ENCODE measurements at places on chromosomes 5 and 9.
A peak's percentile ranks its signal among the peaks of the same experiment; 100 is the strongest.

- no peak for DNase-seq
- H3K4me3 ChIP-seq, result no peak overlapping the region
- no peak overlapping the region for H3K27ac ChIP-seq
- no peaks in the 10 kb centered on the region for H3K4me1 ChIP-seq
- H3K36me3 ChIP-seq, result no peaks in the 10 kb centered on the region
- no peaks in the 10 kb centered on the region for H3K27me3 ChIP-seq
These were observed 406.4 kb downstream of the HTR1A start for GRCh38 chr5:63555874-63556273.

DNA sequence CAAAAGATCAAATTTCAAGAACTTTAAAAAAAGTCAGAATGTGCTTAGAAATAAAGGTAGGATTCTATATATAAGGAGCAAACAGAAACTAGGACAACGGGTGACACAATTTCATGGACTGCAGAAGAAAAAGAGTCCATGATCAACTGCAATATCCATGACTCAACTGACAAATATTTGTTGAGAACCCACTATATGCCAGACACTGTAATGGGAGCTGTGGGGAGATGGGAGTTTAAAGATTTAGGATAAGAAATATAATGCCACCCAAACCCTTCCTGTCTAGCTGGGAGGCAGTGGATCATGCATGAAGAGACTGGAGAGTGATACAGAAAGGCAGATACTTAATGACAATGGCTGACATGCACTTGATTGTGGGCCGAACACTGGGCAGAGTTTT, 27.6 kb upstream of the CCDC112 start:
- no peak overlapping the region for H3K4me3 ChIP-seq
- no peak overlapping the region for H3K27ac ChIP-seq
- H3K4me1 ChIP-seq, result no peaks in the 10 kb centered on the region
- H3K27me3 ChIP-seq, result no peaks in the 10 kb centered on the region
- no peak for DNase-seq
- no peaks in the 10 kb centered on the region for H3K36me3 ChIP-seq

GRCh38 chr9:104868303-104868686, 59.7 kb downstream of the ABCA1 start:
- H3K27ac ChIP-seq, result peak overlapping the region; percentile 45
- peaks cover 14% of the 10 kb centered on the region for H3K4me1 ChIP-seq
- no peak for DNase-seq
- no peaks in the 10 kb centered on the region for H3K27me3 ChIP-seq

- peaks cover 11% of the 10 kb centered on the region for H3K27me3 ChIP-seq
- no peaks in the 10 kb centered on the region for H3K36me3 ChIP-seq
- DNase-seq, result no peak
- no peak overlapping the region for H3K4me3 ChIP-seq
These were observed 136.9 kb downstream of the RFK start for GRCh38 chr9:76257311-76257710.

- no peaks in the 10 kb centered on the region for H3K4me1 ChIP-seq
- H3K27ac ChIP-seq, result no peak overlapping the region
- H3K4me3 ChIP-seq, result no peak overlapping the region
- H3K27me3 ChIP-seq, result no peaks in the 10 kb centered on the region
These were observed 343.3 kb upstream of the CDH9 start for GRCh38 chr5:27381686-27382085.

DNA sequence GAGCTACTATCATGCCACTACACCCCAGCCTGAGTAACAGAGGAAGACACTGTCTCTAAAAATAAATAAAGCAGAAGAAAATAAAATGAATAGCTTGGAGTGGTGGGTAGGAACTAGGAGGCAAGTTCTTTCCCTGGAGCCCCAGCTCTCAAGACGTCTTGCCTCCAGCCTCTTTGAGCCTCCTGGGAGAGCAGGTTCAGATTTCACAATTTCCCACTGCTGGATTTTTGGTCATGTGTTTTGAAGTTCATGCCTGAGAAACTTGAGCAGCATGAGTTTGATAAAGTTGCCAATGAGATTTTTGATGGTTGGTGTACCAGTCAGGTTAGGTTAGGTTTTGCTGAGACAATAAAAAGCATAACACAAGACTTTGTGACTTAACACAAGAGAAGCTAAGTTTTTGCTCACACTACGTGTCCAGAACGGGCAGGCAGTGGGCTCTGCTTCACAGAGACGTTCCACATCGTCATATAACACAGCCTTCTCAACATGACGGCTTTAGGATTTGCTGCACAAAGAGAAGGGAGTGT, 4.1 kb upstream of the CCDC69 start:
- DNase-seq, result no peak
- H3K4me1 ChIP-seq, result peaks cover 6% of the 10 kb centered on the region
- H3K27me3 ChIP-seq, result peaks cover 7% of the 10 kb centered on the region
- no peak overlapping the region for H3K27ac ChIP-seq
- no peaks in the 10 kb centered on the region for H3K36me3 ChIP-seq

GRCh38 chr5:4627131-4627530, 513.0 kb upstream of the ADAMTS16 start:
- H3K36me3 ChIP-seq, result no peaks in the 10 kb centered on the region
- DNase-seq, result no peak
- H3K27me3 ChIP-seq, result no peaks in the 10 kb centered on the region
- no peak overlapping the region for H3K27ac ChIP-seq
- no peak overlapping the region for H3K4me3 ChIP-seq

DNA sequence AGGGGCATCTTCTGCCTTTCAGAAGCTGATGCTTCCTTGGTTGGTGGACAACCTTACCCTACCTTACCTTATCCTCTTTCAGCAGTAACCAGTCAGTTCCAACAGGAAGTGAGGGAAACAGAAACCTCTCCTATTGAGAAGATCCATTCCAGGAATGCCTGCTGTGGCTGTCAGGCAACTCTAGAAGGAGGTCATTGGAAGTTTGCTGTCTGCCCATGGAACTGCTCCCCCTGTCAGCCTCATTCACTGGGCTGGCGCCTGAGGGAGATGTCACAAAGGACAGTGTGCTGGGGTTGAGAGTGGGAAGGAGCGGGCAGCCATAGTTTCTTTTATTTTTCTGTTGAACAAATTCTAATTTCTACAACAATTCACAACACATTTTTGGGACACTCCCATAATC, 54.7 kb downstream of the IRX1 start:
- H3K27ac ChIP-seq, result no peak overlapping the region
- H3K27me3 ChIP-seq, result no peaks in the 10 kb centered on the region
- H3K4me1 ChIP-seq, result no peaks in the 10 kb centered on the region
- no peak for DNase-seq

GRCh38 chr5:31047621-31048020, 145.9 kb upstream of the CDH6 start:
- H3K27ac ChIP-seq, result no peak overlapping the region
- no peak overlapping the region for H3K4me3 ChIP-seq
- no peak for DNase-seq
- no peaks in the 10 kb centered on the region for H3K36me3 ChIP-seq

DNA sequence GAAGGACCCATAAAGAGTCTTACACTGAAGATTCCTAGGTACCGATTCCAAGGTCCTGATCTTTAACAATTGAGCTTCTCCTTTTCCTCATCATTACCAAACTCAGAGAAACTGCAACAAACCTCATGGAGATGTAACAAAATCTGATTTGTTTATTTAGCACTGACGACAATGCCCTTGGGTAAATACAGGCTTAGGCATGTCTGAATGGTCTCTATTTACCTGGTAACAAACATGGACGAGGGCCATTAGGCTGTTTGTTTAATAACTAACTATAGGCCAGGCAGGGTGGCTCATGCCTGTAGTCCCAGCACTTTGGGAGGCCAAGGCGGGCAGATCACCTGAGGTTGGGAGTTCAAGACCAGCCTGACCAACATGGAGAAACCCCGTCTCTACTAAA, 333.3 kb downstream of the AGTPBP1 start:
- no peaks in the 10 kb centered on the region for H3K27me3 ChIP-seq
- no peak for DNase-seq

GRCh38 chr9:10804486-10804885, 191.7 kb upstream of the PTPRD start:
- no peaks in the 10 kb centered on the region for H3K36me3 ChIP-seq
- H3K4me1 ChIP-seq, result no peaks in the 10 kb centered on the region
- no peak overlapping the region for H3K27ac ChIP-seq
- H3K4me3 ChIP-seq, result no peak overlapping the region
- DNase-seq, result peak; percentile 11

DNA sequence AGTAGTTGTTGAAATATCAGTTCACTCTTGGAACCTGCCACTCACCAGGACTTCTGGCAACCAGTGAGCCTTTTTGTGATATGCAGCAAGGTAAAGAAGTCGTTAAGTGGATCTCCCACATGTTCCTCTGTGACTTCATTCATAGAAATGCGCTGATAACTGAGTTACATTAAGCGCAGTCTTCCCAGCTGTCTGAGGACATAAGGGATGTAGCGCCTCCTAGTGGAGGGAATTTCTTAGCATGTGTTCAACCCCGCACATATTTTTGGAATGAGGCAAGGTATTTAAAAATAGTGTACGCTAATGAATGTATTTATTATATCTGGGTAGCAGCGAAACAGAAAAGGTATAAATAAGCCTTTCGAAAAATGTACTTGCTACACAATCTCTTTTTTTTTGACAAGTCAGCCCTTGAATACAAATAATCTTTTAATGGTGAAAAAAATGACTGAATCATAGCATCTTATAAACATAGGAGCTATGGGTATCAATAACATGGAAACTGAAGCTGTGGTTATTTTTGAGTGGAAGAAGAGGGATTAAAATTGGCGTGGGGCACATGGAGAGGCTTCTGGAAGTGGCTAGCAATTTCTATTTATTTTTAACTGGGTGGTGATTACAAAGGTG, 38.0 kb downstream of the PALM2AKAP2 start:
- no peaks in the 10 kb centered on the region for H3K27me3 ChIP-seq
- peaks cover 6% of the 10 kb centered on the region for H3K4me1 ChIP-seq
- H3K4me3 ChIP-seq, result no peak overlapping the region
- no peak overlapping the region for H3K27ac ChIP-seq

DNA sequence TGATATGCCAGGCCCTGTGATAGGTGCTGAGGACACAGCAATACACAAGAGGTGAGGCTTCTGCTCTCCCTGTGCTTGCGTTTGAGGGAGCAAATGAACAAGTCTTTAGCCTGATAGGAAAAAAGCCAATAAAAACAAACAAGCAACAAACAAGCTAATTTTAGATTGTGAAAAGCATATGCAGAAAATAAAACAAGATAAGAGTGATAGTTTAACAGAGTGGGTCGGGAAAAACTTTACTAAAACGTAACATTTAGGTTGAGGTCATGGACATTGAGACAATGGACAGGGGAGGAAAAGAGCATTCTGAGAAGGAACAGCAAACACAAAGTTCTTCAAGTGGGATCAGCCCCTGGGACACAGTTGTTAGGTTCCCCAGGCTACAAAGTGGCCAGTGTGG, 4.3 kb downstream of the SMIM3 start:
- no peak overlapping the region for H3K4me3 ChIP-seq
- no peak for DNase-seq
- H3K27ac ChIP-seq, result no peak overlapping the region
- no peaks in the 10 kb centered on the region for H3K27me3 ChIP-seq
- peaks cover 3% of the 10 kb centered on the region for H3K4me1 ChIP-seq

- no peaks in the 10 kb centered on the region for H3K4me1 ChIP-seq
- no peak overlapping the region for H3K27ac ChIP-seq
- H3K36me3 ChIP-seq, result no peaks in the 10 kb centered on the region
- no peak overlapping the region for H3K4me3 ChIP-seq
- peaks cover 3% of the 10 kb centered on the region for H3K27me3 ChIP-seq
- DNase-seq, result no peak
These were observed 74.8 kb upstream of the RXRA start for GRCh38 chr9:134251296-134252069.

- H3K27me3 ChIP-seq, result no peaks in the 10 kb centered on the region
- H3K27ac ChIP-seq, result no peak overlapping the region
- H3K36me3 ChIP-seq, result no peaks in the 10 kb centered on the region
- H3K4me3 ChIP-seq, result no peak overlapping the region
- DNase-seq, result no peak
These were observed 194.3 kb upstream of the MAP3K1 start for GRCh38 chr5:56620903-56621677.

DNA sequence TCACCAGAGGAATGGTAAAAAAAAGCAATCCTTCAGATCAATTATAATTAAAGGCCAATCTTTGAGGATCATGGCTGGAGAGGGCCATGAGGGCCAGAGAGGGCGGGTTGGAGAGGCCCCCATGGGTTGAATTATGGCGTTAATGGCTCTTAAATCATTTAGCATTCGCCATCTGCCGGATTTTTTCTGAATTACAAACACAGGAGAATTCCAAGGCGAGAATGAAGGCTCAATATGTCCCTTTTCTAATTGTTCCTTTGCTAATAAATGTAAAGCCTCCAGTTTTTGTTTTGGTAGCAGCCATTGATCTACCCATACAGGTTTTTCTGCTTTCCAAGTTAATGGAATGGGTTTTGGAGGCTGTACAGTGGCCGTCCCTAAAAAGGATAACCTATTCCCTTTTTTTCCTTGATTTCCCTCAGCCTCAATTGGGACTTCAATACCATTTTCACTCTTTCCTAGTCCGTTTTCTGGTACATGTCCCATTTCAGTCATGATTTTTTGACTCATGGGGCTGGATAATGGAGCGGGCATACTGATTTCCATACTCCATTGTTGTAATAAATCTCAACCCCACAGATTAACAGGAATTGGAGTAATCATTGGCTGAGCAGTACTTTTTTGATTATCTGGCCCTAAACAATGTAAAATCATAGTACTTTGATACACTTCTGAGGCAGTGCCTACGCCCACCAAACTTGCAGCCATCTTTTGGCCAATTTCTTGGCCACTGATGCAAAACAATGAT, 6.7 kb upstream of the TMEM141 start:
- no peak overlapping the region for H3K4me3 ChIP-seq
- H3K27ac ChIP-seq, result no peak overlapping the region
- peaks cover 7% of the 10 kb centered on the region for H3K4me1 ChIP-seq
- no peak for DNase-seq
- H3K36me3 ChIP-seq, result no peaks in the 10 kb centered on the region

DNA sequence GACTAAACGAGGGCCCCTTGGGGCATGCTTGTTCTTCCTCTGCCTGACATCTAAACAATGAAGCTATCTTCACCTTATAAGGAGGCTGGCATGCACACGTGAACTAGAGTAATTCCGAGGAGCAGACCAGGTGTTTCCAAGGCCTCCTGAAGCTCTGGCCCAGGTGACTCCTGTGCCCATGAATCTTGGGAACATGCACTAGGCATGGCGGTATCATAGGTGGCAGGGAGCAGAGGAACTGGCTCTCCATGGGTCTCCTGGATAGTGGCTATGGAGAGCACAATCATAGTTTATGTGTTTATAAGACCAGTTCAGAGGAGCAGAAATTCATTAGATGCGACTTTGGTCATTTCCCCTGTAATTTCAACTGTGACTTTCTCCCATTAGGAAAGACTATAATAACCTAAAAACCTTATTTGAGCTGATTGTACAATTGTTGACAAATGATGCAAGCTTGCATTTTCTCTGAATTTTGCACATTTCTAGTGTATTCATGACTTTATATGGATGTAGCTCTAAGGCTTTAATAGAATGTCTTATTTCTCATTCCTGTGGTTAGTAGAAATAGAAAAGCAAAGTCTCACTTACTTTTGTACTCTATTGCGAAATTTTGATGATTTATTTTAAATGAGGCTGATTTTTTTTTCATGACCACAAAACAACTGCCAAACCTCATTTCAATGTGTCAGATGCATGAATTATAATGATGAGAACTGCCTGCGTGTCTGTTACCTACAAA, 135.3 kb upstream of the RPS23 start:
- no peak overlapping the region for H3K27ac ChIP-seq
- no peak overlapping the region for H3K4me3 ChIP-seq
- H3K36me3 ChIP-seq, result no peaks in the 10 kb centered on the region
- no peak for DNase-seq
